ENCODE measurements at places on chromosomes 3 and 15.

DNA sequence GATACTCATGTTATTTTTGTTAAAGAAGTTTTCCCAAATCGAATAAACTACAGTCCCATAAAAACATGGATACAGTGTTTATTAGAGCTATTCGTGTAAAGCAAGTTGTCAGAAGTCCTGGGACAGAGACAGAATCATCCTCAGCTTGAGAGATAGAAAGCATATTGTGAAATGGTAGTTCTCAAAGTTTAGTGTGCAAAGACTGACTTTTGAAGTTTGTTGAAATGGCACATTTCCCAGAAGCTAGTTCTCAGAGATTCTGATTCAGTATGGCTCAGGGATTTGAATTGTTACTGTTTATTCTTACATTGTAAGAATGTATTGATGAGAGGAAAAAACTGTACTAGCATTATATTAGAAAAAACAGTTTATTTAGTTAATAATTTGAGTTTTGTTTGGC is 22.1 kb downstream of the GABRR3 start:
- no peak for DNase-seq

GRCh38 chr3:149247929-149248691 is 26.5 kb upstream of the CP start:
- DNase-seq, result no peak

DNA sequence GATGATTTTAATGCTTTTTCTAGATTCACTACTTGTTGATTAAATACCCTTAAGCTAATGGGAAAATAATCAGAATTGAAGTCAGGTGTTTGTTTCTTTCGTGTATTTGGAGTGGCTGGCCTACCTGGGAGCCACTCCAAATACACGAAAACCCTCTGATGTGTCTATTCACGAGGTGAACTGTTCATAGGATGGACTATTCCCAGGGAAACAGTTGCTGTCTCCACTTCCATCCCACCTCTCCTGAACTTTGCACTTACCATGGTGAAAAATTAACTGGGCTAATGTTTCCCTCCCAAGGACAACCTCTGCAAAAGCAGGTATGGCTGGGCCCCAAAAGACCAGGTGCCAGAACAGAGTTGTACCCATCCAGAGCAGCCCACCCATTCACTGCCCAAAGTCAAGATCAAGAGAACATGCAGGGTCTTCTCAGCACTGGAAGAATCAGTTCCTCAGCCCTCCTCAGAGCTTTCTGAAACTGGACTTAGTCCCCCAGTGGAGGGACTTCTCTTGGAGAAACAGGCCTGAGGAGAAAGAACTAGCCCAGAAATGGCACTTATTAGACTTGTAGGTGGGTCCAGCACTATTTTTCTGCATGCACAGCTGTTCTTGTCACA is 2.9 kb upstream of the SMAD3 start:
- DNase-seq, result no peak

DNA sequence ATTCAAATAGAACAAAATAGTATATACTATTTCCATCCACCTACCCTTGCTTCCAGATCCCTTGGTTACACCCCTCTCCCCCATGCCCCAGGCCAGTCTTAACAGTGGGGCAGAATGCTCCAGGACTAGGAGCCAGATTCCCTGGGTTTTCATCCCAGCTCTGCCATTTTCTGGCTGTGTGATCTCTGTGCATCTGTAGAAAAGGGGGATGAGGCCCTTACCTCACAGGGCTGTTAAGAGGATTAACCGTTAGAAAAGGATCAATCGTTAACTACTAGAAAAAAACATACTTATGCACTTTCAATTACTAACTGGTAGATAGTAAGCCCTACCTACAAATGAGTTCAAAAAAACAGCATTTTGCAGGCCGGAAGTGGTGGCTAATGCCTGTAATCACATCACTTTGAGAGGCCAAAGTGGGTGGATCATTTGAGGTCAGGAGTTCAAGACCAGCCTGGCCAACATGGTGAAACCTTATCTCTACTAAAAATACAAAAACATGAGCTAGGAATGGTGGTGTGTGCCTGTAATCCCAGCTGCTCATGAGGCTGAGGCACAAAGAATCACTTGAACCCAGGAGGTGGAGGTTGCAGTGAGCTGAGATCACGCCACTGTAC is 11.7 kb downstream of the EBLN2 start:
- no peak for DNase-seq

- no peak for DNase-seq
Measured at GRCh38 chr15:59371458-59372351, 966 bp downstream of the MYO1E start.

DNA sequence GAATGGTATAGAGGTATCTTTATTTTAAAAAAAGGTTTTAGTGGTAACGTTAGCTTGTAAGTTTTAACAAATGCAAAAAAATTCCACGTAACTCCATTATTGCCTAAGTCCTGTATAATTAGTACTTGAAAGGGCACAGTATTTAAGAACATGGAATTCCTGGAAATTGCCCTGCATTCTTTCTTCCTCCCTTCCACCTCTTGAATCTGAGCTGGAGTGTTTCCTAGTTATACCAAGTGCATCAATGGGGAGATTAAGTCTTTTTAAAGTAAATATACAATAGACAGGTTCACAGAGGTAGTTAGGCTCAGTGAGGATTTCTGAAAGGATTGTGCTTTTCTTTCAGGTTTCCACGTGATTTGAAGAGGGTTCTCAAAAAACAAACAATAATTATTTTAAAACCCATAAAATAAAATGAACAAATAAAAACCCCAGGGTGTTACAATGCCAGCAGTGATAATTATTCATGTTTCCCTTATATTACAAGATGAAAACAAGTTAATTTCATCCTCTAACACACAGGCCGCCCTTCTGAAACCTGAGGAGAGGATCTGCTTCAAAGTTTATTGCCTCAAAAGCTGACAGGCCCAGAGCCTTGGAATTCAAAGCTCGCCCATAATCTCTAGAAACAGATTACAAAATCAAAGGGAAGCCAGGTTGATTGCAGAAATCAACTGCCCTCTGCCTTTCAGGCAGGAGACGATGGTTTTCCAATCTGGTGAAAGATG is 128.8 kb upstream of the LMOD3 start:
- no peak for DNase-seq

DNA sequence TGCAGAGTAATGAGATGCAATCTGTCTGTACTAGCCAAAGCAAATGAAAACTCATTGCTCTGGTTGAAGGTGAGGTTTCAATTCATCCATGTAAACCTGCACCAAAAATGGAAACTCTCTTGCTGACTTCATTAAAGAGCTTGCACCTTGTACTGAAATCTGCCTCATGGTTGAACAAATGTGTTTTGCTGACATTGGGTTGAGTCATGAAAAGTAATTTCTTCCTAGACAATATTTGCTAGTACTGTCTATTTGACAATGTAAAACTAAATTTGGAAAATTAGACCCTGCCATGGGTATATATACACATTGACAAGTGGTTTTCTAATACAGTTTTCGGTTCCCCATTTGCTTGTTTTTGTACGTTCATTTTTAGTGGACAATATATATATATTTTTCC is 33.3 kb downstream of the RYR3 start:
- no peak for DNase-seq

GRCh38 chr15:70605606-70606410 is 157.6 kb downstream of the UACA start:
- DNase-seq, result peak; percentile 45
